ENCODE measurements at places on chromosomes 4 and X. TPM values are rescaled to one million over a fixed set of nuclear protein-coding genes. Genes with fewer than 3 reads are reported as not detected.

DNA sequence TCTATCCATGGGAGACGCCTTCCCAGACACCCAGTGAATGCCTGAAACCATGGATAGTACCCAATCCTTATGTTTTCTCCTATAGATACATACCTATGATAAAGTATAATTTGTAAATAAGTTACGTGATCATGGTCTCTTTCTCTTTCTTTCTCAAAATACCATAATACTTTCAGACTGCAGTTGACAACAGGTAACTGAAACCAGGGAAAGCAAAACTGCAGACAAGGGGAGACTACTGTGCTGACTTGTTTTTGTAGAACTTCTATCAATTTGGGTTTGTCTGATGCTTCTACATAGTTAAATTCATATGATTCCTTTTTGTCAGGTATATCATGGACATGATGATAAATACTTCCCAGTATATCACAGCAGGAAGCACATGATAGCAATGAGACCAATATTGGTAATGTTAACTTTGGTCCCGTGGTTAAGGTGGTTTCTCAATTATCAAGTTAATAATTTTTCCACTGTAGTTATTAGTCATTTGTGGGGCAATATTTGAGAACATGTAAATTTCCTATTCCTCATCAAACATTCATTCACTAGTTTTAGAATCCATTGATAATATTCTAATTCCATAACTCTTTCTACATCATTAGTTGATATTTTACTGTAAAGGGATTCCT is 298.0 kb upstream of the TET2 start:
- no peak for DNase-seq

- no peak for DNase-seq
These were observed 6.8 kb upstream of the WDR13 start for GRCh38 chrX:48590203-48591103.

LAP3 gene
- total RNA-seq, result 104 TPM

HPGDS gene
- not detected for total RNA-seq

MAGEA10 gene
- total RNA-seq, result not detected

DACH2 gene
- total RNA-seq, result not detected

- no peak for DNase-seq
These were observed 38.9 kb upstream of the RAP1GDS1 start for GRCh38 chr4:98222306-98222705.

TMEM150C gene
- total RNA-seq, result not detected

FOXP3 gene
- total RNA-seq, result 0.57 TPM

DCUN1D4 gene
- total RNA-seq, result 34.2 TPM

Measured in OCI-LY7 (cell line).